Colonic mucosa (tissue), 4 donors: ENCODE measurements at places on chromosomes 11 and 22.

- no peak for DNase-seq
Observed at GRCh38 chr11:29432719-29433325, 584.0 kb downstream of the KCNA4 start.

- no peak for DNase-seq
Observed at GRCh38 chr11:119918347-119918746, 189.3 kb upstream of the NECTIN1 start.

GRCh38 chr22:20159076-20159475, 8.2 kb upstream of the CCDC188 start:
- no peak for DNase-seq

DNA sequence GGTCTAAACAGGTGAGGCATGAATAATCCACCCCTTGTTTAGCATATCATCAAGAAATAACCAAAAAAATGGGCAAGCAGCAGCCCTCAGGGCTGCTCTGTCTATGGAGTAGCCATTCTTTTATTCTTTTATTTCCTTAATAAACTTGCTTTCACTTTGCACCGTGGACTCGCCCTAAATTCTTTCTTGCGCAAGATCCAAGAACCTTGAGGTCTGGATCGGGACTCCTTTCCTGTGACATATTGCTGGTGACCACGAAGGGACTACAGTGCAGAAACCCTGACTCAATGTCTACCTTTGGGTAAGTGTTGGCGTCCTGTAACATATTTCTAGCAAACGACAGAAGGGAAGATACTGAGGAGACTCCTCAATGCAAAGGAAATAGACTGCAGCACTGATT, 1099.2 kb downstream of the FAM181B start:
- no peak for DNase-seq
